ENCODE measurements at places on chromosomes 4 and X.

- DNase-seq: peak; percentile 97
These were observed 22.5 kb upstream of the MYOZ2 start for GRCh38 chr4:119113033-119113655.

DNA sequence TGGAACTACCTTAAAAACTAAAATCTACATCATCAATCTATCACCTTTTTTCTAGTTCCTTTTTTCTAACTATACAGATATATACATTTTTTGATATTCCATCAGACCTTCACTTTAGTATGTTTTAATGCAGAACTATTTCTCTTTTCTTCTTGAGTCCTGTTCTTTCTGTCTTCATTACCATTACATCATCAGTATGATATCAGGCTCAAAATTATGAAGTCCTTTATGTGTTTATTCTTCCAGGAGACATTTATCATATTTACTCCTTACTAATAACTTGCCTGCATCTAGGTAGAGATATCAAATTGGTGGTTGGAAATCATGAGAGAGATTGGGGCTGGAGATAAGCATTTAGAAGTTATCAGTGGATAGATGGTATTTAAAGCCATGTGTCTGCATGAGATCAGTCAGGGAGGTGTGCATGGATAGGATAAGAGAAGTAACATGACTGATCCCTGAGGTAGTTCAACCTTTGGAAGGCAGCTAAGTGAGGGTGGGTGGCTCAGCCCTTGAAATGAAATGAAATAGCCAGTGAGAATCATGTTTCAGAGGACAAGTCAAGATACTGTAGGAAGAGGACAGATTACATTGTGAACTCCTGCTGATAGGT lies 43.1 kb downstream of the MRPL1 start:
- DNase-seq: no peak

DNA sequence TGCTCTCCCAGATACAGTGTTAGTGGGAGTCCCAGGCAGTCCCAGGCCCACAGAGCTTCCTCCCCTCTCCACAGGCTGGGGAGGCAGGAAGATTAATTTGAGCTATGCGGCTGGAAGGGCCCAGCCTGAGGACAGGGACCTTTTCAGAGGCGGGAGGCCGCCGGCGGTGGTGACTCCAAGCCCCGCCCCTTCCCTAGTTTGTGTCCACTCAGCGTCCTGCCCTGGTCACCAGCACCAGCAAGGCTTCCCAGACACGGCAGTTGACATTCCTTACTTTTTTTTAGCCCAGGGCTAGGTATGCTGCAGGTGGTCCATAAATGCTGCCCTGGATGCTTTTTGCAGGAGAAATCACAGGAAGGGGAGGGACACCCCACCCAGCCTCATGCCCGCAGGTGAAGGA lies 67.7 kb upstream of the LRPAP1 start:
- no peak for DNase-seq

DNA sequence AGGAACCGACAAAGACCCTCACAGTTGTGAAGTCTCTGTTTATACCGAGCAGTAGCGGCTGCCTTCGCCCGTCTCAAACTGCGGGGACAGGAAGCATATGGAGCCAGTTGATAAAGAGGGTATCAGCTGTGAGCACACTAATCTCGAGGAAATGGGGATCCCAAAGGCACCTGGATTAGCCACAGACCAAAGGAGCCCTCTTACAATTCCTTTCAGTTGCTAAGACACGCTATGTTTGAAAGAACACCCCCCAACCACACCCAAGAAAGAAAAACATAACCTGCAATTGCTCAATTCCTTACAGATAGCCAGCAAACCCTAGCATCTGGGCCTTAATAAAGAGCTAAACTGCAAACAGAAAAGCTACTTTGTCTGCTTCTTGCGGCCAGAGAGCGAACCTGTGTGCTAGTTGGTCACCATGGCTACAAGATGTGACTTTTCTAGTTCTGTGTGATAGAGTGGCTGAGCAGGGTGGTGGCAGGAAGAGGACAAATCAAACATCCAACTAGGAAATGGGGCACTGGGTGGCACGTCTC lies 23.3 kb upstream of the CHRNA9 start:
- no peak for DNase-seq

- DNase-seq: no peak
These were observed 5.4 kb upstream of the LSM6 start for GRCh38 chr4:146170149-146170548.

DNA sequence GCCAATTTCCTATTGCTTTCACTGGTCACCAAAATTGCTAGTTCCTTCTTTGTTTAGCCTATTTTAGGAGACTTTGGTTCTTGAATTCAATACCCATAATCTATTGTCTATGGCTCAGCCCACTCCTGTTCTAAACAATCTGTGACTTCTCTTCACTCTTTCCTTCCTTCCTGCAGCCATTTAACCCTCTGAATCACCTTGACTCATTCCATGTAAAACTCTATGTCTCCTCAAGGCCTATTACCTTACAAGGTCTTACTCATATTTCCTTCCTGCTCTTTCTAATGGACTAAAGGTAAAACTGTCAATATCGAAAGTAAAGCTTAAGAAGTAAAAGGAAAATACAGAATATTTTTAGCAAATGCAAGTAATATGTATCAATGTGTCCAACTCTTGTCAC lies 301.6 kb downstream of the ARHGAP24 start:
- peak; percentile 78 for DNase-seq

DNA sequence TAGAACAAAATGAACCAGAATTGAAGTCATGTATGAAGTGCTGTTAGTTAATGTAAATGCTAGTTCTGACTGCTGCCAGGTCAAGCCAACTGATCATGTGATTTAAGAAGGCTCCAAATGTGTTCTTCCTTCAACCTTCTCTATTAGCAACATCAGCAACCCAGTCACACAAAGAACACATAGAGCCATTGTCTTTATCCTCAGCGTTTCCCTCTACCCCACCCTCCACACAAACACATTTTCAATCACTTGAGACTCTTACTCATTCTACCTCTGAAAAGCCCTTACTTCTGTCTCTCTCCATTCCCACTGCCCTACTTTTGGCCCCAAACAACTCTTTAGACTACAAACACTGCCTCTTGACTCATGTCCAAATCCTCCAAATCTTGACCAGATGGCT lies 89.7 kb upstream of the KDR start:
- DNase-seq: no peak

DNA sequence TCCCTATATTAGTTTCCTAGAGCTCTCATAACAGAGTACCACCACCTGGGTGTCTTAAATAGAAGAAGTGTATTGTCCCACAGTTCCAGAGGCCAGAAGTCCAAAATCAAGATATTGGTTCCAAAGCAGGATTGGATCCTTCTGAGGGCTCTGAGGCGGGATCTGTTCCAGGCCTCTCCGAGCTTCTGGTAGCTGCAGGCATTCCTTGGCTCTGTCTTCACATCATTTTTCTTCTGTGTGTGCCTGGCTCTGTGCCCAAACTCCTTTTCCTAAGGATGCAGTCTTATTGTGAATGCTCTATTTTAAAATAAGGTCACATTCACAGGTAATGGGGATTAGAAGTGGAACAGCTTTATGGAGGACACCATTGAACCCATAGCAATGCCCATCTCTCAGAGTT lies 253.7 kb upstream of the TAPT1 start:
- peak; percentile 6 for DNase-seq

GRCh38 chr4:126899331-126899801 lies 733.4 kb upstream of the INTU start:
- DNase-seq: peak; percentile 81

GRCh38 chrX:7115557-7115956 lies 32.0 kb upstream of the STS start:
- DNase-seq: peak; percentile 56

- DNase-seq: peak; percentile 93
These were observed 81.6 kb downstream of the ZFX start for GRCh38 chrX:24231131-24231540.

GRCh38 chr4:64799751-64800150 lies 390.5 kb upstream of the TECRL start:
- DNase-seq: no peak

GRCh38 chrX:12865359-12865758 lies 1.5 kb upstream of the TLR7 start:
- no peak for DNase-seq

DNA sequence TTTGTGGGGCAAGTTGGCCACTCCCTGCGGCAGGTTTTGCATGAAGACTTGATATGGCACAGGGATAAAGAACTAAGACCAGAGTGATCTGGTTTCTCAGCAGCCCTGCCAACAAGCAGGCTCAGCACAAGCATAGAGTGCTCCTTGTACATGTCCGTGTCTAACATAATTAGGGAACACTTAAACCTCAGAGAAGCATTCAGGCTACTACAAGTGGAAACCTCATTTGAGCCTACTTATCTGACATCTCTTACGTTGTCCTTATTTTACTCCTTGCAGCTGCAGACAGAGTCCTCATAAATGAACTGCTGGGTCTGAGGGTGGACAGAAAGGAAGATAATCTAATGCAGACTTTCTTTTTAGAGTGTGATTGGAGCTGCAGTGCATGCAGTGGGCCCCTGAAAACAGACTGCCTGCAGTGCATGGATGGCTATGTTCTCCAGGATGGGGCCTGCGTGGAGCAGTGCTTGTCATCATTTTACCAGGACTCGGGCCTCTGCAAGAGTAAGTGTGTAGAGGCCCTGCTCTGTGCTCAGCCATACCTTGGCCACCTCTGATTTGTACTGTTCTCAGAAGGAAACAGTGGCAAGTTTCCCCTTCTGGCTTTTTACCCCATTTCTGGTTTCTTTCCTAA lies 179.1 kb upstream of the ANXA3 start:
- no peak for DNase-seq

GRCh38 chr4:27022963-27023362 lies 162.3 kb downstream of the STIM2 start:
- no peak for DNase-seq

DNA sequence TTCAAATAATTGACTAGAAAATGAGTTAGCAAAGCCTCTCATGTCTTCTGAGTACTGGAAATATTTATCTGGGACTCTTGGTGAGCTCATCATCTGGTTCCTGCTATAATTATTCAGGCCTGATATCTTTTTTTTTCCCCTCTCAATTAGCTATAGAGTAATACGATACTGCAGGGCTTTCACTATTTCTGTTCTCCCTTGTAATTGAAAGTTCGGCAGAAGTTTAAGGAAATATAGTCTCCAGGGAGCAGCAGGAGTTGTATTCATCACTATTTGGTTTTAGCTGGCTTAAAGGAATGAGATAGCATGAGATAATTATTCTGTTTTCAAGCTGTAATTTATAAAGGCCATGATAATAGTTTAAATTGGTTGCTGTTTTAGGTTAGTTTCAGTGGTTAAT lies 378.6 kb upstream of the EPHA5 start:
- peak; percentile 27 for DNase-seq

DNA sequence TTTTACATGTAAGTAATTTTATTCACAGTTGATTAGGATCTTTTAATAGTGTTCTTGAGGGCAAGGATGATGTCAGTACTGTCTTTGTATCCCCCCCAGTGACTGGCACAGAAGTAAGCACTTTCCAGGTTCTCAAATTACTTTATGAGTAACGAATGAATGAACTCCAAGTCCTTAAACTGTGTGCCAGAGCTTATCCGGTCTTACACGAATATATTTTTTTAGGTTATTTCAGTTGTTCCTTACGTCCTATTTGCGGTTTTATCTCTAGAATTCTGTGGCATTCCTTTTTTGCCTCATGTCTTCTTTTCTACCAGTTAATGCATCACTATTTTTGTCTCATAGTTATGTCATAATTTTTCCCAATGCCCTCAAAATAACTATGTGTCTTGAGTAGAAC lies 106.9 kb upstream of the MID1IP1 start:
- peak; percentile 24 for DNase-seq

- DNase-seq: no peak
These were observed 52.4 kb downstream of the ITIH6 start for GRCh38 chrX:54745676-54746075.

- no peak for DNase-seq
These were observed 1.6 kb downstream of the SLITRK4 start for GRCh38 chrX:143634309-143634662.

DNA sequence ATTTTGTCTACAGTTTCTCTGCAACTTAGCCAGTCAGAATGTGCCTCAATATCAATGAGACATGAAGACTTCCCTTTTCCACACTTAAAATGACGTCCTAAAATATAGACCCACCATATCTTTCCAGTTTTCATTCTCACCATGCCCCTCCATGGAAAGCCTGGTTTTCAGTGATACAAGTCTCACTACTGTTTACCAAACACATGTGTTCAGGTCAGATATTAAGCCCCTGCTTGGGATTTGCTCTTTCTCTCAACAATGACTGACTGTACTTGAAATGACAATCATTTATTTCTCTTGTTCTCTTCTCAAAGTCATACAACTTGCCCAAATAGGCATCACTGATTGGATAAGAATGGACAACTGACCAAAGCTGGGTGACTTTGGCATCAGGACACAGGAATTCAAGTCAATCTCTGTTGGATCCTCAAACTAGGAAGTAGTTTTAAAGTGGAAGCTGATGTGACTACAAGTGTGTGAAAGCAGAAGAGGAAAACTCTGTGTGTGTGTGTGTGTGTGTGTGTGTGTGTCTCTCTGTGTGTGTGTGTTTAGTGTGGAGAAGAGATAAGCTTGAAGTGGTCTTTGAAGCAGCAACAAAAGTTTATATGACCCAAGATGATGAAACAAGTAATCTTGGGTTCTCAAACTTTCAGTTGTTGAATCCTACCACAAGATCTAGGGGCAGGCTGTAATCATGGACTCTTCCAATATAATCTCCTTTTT lies 217.4 kb upstream of the FGF13 start:
- no peak for DNase-seq

GRCh38 chr4:83753260-83753659 lies 217.4 kb downstream of the GPAT3 start:
- DNase-seq: no peak

DNA sequence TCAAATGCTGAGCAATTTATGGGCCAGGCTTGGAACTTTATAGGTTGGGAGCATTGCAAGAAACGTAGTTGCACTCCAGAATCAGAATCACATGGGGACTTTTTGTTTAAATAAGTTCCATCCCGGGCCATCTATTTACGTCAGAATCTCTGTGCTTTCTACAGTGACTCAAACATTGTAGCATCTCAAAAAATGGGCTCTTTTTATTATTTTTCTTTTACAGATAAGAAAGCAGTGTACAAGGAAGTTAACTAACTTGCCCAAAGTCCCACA lies 10.2 kb downstream of the CC2D2A start:
- DNase-seq: peak; percentile 81

- no peak for DNase-seq
These were observed 113.5 kb downstream of the RPA4 start for GRCh38 chrX:96997196-96997595.

GRCh38 chrX:153723351-153724251 lies 586 bp downstream of the BCAP31 start:
- peak; percentile 38 for DNase-seq

- DNase-seq: no peak
These were observed 149.8 kb upstream of the NOCT start for GRCh38 chr4:138865765-138866164.

GRCh38 chr4:140281828-140282552 lies 91.5 kb upstream of the SCOC start:
- peak; percentile 37 for DNase-seq

DNA sequence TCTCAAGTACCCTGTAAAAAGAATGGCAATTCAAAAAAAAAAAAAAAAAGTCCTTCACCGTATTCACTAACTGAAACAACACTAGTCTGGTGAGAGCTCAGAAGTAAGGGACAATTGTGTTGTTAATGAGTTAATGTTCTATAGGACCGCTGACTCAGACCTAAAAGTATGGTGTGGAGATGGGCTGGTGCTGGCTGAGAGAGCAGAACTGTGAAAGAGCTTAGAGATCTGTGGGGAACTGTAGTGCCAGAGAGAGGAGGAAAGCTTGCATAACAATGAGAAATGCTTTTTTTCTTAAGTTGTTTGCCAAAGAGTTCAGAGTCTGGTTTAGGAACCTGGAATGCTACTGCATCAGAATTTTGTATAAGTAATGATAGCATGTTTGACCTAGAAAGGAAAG lies 65.1 kb downstream of the LHFPL1 start:
- DNase-seq: peak; percentile 1

All from fibroblast of mammary gland (primary cell).